H9 (cell line): ENCODE measurements at places on chromosomes 7 and 10. TPM values are rescaled to one million over a fixed set of nuclear protein-coding genes. Genes with fewer than 3 reads are reported as not detected.

TSPAN15 gene
- 7.7 and 7.8 TPM in 2 replicates for total RNA-seq

ANXA7 gene
- 77.6 and 84.6 TPM in 2 replicates for total RNA-seq

EBLN1 gene
- total RNA-seq, result not detected in 2 replicates

DNAAF5 gene
- 42.7 and 43.5 TPM in 2 replicates for total RNA-seq

DNA sequence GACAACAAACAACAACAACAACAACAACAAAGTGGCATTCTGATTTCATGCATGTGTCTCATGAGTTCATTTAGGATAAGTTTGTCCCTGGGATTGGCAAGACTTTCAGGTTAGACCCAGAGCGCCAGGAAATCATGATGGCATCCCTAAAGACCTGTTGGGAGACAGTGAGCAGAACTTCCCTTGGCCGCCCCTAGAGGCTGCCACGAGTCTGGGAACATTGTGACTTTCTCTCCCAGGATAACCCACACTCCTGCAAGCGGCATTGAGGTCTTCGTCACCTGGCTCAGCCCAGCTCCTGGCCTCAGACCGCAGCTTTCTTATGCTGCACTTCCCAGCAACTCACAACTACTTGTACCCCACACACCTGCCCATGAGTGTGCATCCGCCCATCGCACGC lies 80.5 kb upstream of the RNF32 start:
- DNase-seq, result peak; percentile 72

GRCh38 chr10:78656417-78657162 lies 412.2 kb upstream of the ZMIZ1 start:
- no peak for DNase-seq

- DNase-seq, result no peak
Observed at GRCh38 chr10:110425684-110426293, 71.9 kb upstream of the DUSP5 start.

- DNase-seq, result no peak
Observed at GRCh38 chr10:86732771-86733170, 23.6 kb upstream of the BMPR1A start.

- no peak for DNase-seq
Observed at GRCh38 chr10:93189944-93190343, 116.3 kb downstream of the CYP26A1 start.

DNA sequence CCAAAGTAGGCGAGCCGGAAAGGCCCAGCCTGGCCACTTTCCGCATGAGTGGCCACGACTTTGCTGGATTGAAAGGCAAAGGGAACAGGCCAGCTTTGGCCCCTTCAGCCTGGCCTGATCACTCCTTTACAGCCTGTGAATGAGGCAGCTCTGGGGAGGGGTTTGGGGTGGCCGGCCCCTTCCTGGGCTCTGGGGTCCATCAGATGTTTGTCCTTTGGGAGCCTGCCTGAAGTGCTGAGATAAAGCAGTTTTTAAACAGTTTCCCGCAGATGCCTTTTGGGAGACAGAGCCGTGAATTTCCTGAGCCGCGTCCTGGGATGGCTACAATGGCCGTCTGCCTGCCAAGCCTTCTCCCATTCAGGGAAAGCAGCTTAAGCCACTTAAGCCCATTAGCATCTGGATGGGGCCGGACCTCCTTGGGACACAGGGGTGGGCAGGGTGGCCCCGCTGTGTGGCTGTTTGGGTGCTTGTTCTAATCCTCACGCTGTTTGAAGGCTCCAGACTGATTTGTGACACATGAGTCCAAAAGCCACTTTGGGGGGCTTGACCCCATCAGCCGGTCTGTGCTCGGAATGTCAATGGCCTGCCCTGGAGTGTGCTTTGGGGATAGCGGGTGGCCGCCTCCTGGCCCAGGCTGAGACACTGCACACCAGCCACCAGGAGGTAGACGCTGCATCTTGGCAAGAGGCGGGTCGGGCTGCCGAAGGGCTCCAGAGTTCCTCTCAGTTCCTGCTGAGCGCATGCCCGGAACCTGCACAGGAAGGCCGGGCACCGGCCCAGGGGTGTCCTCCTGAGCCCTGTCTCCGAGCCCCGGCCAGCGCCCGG lies 38.9 kb downstream of the NKX6-2 start:
- peak; percentile 66 for DNase-seq

- no peak for DNase-seq
Observed at GRCh38 chr7:99679400-99680191, at the start of gene CYP3A5. Gene CYP3A5, minus strand, starts transcription at chr7:99679996. Its CDS starts 100 bp downstream, at chr7:99679896.
